Activated CD4-positive, CD25-positive, alpha-beta regulatory T cell treated with anti-CD3 and anti-CD28 coated beads, Interleukin-2, amount 50 U/mL, for 16 hours (primary cell): ENCODE measurements at places on chromosomes 2 and 18.

DNA sequence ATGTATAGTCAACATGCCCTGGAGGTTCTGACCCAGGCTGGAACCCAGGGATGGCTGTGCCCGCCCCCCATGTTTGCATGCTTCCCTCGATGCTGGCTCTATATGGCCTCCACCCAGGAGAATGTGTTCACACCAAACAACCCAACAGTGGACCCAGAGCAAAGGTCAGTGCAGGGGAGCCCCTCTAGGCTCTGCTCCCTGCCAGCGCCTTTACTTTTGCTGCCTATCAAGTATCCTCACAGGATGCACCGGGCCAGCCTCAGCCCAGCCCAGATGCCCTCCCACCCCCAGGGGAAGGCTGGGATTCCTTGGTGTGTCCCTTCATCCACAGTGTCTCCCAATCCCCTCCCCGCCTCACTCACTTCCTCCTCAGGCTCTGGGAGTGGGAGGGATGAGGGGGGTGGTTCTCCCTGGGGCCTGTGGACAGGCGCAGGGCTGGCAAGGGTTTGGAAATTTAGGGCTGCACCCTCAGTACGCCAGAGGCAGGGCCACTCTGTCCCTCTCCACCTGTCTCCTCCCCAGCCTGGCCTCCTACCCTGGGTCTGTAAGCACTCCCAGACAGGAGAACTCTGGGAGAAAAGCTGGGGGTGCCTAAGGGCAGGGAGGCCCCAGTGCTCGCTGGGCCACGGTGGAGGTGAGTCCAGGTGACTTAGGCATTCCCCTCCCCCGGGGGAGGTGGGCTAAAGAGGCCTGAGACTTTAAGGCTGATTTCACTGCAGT lies 2.3 kb downstream of the ATP6V1B1 start:
- DNase-seq: no peak

DNA sequence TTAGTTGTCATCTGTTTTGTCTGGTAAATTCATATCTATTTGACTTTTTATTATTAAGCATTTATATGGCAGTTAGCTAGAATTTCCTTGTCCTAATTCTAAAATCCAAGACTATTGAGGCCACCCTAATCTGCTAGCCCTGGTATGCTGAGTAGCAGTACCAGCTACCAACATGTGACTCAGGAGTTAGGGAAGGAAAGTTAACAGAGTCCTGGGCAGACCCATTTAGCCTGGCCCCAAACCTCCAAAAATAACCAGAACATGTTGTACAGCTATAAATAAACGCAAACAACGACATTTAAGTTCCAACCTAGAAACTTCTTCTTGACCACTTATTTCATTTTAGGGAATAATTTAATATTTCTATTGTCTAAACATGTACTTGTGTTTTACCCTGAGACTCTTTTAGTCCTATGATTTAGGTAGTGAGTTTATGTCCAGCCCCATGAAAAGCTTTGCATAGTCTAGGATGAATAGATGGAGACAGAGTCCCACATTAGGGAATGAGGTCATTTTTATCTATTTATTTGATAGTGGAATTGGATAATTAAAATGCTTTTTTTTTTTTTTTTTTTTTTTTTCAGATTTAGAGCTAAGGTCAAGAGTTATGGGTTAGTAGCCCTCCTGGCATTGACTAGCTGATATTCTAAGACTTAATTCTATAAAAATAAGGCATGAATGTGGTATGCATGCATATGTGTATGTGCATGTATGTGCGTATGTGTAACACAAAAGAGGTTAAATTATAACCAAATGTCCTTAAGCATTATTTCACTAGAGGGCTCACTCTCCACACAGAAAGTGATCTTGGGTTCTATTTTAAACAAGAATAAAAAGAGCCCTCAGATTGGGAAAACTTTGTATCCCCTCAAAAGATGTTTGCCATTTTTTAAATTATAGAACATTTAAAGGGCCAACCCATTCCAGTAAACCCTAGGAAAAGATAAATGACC lies 160.1 kb upstream of the MAPRE2 start:
- no peak for DNase-seq

GRCh38 chr2:129233751-129234406 lies 745.6 kb upstream of the RAB6C start:
- DNase-seq: no peak

- DNase-seq: no peak
Observed at GRCh38 chr2:203763938-203764664, 57.7 kb downstream of the CD28 start.

- DNase-seq: no peak
Observed at GRCh38 chr2:109447776-109448175, 166.0 kb downstream of the SEPTIN10 start.

GRCh38 chr18:45666520-45666919 lies 51.2 kb downstream of the SLC14A2 start:
- no peak for DNase-seq

DNA sequence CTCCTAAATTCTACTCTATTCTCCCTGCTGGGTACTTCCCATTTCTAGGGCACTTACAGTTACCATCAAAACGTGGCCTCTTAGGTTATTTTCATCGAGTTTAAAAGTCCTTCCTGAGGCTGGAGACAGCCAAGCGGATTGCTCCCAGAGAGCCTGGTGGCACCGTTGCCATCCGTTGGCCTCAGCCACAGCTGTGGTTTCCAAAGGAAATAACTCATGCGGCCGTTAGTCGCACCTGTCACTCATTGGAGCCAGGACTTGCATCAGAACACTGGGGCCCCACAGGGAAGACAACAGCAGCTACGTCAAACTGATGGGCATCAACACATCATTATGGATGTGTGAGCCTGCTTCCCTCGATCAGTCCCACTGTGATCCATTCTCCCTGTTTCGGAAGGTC lies 453.4 kb downstream of the BCL11A start:
- DNase-seq: no peak

GRCh38 chr18:79645291-79645983 lies 34.2 kb upstream of the CTDP1 start:
- no peak for DNase-seq

DNA sequence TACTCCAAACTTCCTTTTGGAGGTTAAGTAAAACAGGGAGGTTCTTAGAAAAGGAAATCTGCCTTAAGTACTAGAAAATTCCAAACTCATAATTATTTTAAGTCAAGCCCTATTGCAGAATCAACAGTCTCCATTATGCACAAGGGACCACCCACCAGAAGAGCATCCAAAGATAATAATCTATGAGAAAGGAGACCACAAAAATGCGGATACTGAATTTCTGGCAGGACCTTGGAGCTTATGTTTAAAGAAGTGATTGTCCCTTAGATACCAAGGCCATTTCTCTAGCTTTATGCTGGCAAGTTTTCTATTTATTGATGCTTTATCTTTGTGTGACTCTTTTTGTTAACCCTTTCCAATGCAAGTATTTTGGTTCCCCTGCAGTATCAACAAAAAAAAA lies 404.0 kb upstream of the MMADHC start:
- no peak for DNase-seq

- DNase-seq: no peak
Observed at GRCh38 chr18:73835656-73836364, 311.8 kb downstream of the FBXO15 start.

GRCh38 chr2:105290981-105291660 lies 38.4 kb downstream of the TGFBRAP1 start:
- DNase-seq: no peak

GRCh38 chr2:16013359-16013911 lies 73.1 kb downstream of the MYCN start:
- no peak for DNase-seq

- DNase-seq: no peak
Observed at GRCh38 chr2:239145601-239146000, 255.2 kb downstream of the HDAC4 start.

DNA sequence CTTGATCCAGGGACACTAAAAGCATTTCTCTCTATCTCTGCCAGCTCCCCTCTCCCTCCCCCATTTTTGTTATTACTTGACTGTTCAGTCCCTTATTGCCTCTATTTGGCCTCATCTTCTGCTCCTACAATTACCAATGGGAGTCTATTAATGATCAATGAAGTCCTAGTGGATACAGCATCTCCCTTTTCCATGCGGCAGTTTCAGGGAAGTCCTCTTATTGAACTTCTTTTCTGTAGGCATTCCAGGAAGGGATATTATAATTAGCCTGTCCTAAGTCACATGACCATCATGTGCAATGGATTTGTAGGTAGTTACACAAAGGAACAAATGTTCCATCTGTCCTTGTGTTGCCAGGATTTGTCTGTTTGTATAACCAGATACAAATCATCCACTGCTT lies 495.1 kb upstream of the CNTNAP5 start:
- no peak for DNase-seq

- DNase-seq: no peak
Observed at GRCh38 chr2:39737661-39738060, 41.4 kb downstream of the THUMPD2 start.

DNA sequence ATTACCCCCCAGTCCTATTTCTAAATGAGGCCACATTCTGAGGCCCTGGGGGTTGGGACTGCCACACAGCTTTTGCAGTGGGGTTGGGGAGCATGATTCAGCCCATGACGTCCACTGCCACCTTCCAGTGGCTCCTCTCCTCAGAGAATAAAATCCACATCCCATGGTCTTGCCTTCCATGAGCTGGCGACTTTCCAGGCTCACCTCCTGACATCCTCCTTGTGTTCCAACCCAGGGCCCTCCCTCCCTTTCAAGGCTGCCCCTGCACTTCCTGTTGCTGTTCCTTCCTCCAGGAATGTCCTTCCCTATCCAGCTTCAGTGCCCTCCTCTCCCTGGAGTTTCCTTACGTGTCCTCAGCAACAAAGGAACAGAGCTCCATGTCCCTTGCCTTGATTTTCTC lies 187.3 kb upstream of the ID2 start:
- no peak for DNase-seq

GRCh38 chr18:72206814-72207213 lies 337.3 kb downstream of the CBLN2 start:
- DNase-seq: no peak

DNA sequence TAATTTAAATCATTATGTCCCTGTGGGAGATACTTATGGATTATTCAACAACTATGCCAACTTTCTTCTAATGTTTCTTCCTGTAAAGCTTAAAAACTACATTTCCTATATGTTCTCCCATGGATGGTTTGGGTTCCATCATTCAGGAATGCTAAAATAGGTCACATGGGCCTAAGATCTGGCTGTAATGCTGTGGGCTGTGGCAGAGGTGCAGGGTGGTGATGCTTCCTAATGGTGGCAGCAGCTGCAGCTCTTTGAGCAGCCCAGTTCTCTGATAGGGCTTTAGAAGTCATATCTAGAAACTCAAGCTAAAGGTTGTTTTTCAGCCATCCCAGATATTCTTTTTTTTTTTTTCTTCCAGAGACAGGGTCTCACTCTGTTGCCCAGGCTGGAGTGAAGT lies 266.1 kb downstream of the ZNF385B start:
- DNase-seq: no peak

- no peak for DNase-seq
Observed at GRCh38 chr2:26536371-26537068, 58.6 kb upstream of the OTOF start.

DNA sequence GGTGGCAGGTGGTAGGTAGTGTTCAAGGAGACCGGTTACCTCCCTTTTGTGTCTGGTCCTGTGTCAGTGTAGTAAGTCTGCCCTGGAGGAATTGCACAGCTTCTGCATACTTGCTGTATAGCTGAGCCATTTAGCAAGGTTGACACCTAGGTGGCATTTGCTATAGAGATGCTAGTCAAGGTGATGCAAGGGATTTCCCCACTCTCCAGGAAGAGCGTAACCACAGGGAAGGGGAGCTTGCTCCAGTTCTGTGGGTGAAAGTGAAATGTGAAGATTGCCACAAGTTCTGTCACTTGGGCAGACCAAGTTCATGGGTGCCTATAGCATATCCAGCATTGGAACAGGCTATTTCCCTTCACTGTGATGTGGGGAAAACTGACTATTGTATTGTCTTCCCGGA lies 28.1 kb downstream of the NAT8 start:
- DNase-seq: no peak

DNA sequence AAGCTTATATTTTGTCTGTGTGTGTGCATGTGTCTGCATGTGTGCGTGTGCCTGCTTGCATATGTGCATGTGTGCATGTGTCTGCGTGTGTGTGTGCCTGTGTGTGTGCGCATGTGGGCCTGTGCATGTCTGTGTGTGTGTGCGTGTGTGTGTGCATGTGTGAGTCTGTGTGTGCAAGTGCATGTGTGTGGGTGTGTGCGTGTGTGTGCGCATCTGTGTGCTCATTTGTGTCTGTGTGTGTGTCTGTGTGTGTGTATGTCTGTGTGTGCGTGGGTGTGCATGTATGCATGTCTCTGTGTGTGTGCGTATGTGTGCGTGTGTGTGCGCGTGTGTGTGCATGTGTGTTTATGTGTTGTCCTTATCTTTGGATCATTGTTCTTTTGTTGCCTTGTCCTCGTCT lies 56.8 kb downstream of the DSC3 start:
- no peak for DNase-seq

DNA sequence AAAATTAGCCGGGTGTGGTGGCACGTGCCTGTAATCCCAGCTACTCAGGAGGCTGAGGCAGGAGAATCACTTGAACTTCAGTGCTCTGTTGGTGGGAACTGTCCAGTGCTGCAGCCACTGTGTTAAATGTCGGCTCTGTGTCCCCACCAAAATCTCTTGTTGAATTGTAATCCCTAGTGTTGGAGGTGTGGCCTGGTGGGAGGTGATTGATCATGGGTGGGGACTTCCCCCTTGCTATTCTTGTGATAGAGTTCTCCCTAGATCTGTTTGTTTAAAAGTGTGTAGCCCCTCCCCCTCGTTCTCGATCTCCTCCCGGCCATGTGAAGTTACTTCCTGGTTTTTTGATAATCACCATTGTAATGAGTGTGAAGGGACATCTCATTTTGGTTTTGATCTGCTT lies 9.8 kb upstream of the RPL31 start:
- no peak for DNase-seq

DNA sequence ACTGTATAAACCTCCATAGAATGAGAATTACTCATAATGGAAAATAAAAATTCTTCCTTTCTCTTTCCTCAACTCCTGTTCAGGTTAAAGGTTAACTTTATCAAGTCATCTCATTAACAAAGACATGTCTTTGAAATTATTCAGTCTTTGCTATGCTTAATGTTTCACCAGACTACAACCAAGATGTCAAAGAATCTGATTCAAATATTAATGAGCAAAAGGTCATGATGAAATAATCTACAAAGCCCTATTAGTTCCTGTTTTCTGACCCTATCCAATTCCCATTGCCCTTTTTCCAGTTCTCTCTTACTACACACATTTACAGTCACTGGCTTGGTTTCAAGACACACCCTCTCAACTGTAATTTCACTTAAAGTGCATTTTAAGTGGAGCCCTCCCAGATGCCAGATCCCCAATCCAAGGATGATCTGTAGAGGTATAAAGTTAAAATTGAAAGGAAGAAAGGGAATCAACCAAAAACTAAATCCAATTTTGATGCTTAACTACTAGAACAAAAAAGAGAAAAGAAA lies 246.9 kb upstream of the CYP26B1 start:
- no peak for DNase-seq

- no peak for DNase-seq
Observed at GRCh38 chr2:8312861-8313830, 368.7 kb upstream of the ID2 start.

- no peak for DNase-seq
Observed at GRCh38 chr2:189466656-189467055, 25.4 kb downstream of the WDR75 start.

- no peak for DNase-seq
Observed at GRCh38 chr2:218782528-218782844, 539 bp downstream of the CYP27A1 start.

- no peak for DNase-seq
Observed at GRCh38 chr2:41963661-41964525, 83.9 kb upstream of the PKDCC start.
